NCI-H1930 (cell line): ENCODE measurements at places on chromosomes 6 and 20.

GRCh38 chr6:26613689-26614683 lies 17.2 kb downstream of the ABT1 start:
- no peak for DNase-seq

- DNase-seq, result no peak
These were observed 40.3 kb upstream of the TBX18 start for GRCh38 chr6:84804720-84805119.

DNA sequence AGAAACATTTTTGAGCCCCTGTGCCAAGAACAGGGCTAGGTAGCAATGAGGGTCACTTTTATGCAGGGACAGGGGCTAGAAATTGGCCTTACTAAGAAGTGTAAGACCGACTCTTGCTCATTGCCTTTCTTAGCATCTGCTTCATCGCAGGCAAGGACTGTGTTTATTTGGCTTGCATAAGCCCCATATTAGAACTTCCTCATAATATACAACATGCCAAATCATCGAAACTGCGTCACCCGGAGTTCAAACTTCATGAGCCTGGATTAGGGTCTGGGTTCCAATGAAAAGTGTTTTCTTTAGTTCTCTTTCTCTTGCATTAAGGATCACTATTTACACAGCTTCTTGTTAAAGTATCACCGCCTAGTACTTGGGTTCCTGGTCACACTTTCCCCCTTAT lies 977 bp upstream of the SMAP1 start:
- DNase-seq, result no peak

DNA sequence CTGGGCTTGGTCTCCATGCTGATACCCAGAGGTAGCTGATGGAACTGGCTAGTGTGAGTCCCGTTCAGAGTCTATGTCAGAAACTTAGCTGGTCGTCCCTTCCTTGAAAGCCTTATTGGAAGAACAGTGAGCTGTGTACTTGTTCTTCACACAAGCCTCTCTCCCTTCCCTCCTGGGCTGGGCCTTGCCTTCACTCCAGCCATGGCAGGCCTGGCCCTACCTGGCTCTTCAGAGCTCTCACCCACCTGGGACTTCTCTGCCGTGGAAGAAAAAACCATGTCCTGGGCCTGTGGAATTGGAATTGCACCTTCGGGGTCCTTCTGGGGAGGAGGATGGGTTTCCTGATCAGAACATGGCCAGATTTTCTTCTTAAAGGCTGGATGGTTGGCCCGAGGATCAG lies 20.3 kb upstream of the ZNF831 start:
- no peak for DNase-seq

- DNase-seq, result no peak
These were observed at the start of gene TFAP2C for GRCh38 chr20:56628873-56629463. TSS of gene TFAP2C (plus strand) at chr20:56629306. CDS start at chr20:56629545, 239 bp downstream.

DNA sequence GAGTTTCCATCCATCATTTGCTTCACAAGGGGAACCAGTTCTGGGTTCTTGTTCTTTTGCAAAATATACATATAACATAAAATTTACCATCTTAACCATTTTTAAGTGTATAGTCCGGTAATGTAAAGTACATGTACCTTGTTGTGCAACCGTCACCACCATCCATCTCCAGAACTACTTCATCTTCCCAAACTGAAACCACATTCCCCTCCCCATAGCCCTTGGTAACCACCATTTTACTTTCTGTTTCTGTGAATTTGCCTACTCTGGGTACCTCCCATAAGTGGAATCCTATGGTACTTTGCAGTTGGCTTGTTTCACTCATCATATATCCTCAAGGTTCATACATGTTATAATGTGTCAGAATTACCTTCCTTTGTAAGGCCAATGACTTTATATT lies 70.3 kb upstream of the DSP start:
- DNase-seq, result no peak
